ENCODE measurements at places on chromosomes 7 and 10.

DNA sequence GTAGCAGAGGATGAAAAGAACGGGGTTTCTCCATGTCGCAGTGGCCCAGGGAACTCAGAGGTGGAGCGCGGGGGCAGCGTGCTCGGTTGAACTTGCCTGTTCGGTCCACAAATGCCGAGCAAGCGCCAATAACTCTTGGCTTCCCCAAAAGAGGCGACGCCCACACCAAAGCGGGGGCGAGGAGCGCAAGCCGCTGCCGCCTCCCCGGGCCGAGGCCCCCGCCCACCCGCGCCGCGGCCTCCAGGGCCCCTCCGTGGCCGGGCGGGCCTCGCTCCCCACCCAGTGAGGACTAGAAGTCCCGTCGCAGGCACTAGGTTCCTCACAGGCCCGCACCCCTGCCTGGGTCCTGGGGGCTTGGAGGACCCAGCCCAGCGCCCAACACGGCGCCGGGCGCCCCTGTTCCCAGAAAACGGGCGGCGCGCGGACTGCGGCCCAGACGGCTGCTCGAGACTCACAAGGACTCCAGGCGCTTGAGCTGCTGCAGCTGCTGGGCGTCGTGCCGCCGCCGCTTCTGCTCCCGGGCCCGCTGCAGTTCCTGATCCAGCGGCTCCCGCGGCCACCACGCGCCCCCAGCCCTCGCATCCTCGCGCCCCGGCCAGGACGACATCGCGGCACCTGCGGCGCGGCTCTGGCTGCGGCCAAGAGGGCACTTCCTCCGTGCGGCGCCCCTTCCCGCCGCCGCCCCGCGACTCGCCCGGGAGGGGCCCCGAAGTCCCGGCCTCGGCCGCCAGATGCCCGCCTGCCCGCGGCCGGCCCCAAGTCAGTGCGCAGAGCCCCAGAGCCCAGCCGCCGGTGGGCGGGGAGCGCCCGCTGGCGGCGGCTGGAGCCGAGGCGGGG is 14.6 kb upstream of the FKBP9 start:
- peak; percentile 42 for DNase-seq

DNA sequence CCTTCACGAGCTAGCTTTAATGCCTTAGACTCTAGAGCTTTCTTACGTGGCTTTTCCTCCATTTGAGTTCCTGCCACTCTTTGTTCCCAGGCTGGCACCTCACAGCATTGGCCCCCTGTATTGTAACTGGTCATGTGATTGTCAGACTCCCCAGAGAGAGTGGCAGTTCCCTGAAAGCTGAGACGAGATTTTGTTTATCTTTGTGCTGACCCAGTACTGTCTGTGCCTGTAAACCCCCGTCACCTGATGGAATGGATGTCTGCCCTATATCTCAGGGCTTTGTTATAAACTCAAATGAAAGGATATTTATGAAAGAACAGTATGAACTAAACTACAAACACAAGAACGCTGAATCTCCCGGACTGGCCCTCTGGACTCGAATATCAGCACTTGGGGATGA is 13.0 kb downstream of the NOBOX start:
- DNase-seq, result no peak

- DNase-seq, result no peak
These were observed 46.3 kb upstream of the ELMO1 start for GRCh38 chr7:37494926-37495325.

DNA sequence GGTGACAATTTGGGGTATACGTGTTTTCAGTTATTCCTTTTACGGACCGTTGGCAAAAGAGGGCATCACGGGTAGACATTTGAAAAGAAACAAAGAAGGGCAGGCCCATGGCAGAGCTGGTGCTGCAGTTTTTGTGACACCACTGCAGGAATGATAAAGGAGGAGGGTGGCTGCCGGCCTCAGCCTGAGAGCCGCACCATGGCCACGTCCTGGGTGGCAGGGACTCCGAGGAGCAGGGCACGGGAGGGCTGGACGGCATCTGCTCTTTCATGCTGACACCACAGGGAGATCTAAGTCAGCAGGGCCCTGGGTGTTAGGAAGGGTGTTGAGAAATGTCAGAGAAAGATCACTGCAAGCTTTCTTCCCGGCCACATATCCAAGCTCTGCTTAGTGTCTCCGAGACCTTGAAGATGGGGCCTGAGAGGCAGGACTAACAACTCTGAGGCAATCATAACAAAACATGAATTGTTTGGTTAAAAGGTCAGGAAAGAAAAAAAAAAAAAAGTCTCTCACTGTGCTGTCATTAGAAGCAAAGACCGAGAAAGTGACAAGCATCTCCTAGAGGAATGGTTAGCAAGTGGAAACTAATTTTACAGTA is 36.6 kb downstream of the INSYN2A start:
- no peak for DNase-seq

- DNase-seq, result no peak
These were observed 496 bp downstream of the ZNF511 start for GRCh38 chr10:133309100-133309719.

- DNase-seq, result no peak
These were observed 141.5 kb upstream of the NPVF start for GRCh38 chr7:25369786-25370185.

DNA sequence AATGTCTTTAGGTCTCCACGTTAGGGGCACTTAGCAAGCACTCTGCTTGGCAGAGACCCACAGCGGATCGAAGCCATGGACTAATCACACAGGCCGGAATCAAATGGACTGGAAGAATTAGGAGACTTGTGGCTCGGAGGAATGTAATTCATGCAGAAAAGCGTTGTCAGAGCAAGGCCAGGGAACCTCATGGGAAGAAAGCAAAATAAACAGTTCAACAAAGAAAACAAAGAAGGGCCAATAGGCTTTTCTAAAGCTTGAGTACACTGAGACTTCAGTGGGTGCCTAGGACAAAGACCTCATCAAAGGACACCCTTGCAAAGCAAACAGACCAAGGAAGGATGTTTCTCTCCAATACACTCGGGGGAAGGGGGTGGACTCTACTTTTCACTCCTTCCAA is 171.1 kb downstream of the GLI3 start:
- no peak for DNase-seq

- DNase-seq, result no peak
These were observed 13.2 kb downstream of the ZNF488 start for GRCh38 chr10:47370878-47371277.

- DNase-seq, result no peak
These were observed 345.6 kb downstream of the PARD3 start for GRCh38 chr10:34469446-34469845.

- peak; percentile 1 for DNase-seq
These were observed 393.5 kb downstream of the GFRA1 start for GRCh38 chr10:115879372-115880089.

DNA sequence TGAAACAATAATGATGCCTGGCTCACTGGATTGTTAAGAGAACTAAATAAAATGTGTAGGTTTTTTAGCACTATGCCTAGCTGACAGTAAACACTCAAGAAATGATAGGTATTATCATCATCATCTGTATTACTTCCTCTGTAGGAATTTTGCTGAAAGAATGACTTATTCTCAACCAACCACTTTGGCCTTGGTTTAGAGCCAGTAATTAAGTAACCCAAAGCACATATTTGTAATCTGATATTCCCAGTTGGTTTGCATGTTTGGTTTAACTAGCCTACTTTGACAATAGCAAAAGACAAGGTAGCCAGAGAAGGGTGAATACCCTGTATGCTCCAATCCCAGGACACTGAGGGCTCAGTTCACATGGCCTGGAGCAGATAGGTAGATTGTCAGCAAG is 34.4 kb downstream of the BCAP29 start:
- DNase-seq, result no peak

DNA sequence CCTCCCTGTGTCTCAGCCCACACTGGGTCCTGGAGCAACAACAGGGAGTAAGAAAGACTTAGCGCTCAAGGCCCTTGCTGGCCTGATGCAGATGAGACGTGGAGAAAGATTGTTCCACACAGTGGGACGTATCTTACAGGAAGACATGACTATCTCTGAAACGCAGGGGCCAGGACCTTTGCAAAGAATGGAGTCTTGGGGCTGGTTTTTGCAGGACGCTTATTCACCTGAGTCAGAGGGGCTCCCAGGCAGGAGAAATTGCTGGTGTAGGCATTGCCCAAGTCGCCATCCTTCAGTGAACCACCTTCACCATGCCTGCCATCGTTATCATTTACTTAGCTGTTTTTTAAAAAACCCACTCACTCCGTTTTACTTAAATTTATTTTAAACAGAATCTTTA is 11.8 kb upstream of the GDF10 start:
- no peak for DNase-seq

- no peak for DNase-seq
These were observed 295.3 kb upstream of the COBL start for GRCh38 chr7:51611937-51612336.

GRCh38 chr10:47248386-47249090 is 51.5 kb upstream of the GDF10 start:
- DNase-seq, result no peak

DNA sequence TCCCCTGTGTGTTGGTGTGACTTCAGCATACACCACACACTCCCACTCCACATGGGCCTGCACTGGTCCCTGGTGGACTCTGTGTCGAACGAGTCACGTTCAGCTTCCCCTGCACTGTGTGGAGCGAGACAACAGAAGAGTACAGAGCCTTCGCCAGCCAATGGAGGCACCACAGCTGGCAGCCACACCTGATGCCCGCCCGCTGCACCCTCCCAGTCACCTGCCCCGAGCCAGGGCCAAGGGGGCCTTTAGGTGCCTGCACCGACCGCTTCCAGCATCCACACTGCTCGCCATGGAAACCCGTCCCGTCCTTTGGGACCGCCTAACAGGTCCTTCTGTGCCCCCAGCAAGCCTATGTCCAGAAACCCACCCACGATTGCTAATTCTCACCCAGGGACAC is 9.2 kb downstream of the FOXL3 start:
- DNase-seq, result no peak

DNA sequence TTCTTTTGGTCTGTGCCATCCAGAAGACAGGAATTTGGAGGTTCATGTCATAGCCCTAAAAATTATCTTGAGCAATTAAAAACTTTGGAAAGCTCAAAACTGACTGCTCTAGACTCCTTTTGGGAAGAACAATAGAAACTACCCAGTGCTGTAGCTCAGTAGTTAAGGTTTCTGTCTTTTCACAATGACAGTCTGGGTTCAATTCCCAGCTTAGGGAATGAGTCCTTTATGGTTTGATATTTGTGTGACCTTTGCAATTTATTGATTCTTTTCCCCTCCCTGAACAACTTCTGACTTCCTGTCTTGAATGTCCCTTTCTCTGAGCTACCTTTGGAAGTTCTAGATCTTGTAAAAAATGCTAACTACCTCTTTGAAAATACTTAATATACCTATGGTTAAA is 603.3 kb upstream of the IGFBP3 start:
- DNase-seq, result no peak

DNA sequence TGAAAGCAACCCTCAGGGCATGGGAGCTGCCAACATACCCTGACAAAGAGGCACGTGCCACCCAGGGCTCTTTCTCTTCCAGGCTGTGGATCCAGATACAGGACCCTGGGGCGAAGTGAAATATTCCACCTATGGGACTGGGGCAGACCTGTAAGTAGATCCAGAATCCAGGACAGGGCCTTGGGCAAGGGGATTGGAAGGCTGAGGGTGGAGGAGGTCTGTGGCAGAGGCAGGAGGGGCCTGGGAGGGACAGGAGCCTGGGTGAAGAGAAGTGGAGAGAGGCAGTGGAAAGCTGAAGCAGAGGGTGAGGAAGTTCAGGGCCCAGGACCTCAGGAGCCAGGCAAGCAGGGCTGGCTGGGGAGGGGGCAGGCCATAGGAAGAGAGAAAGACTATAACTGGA is 13.8 kb downstream of the LRIT2 start:
- no peak for DNase-seq

DNA sequence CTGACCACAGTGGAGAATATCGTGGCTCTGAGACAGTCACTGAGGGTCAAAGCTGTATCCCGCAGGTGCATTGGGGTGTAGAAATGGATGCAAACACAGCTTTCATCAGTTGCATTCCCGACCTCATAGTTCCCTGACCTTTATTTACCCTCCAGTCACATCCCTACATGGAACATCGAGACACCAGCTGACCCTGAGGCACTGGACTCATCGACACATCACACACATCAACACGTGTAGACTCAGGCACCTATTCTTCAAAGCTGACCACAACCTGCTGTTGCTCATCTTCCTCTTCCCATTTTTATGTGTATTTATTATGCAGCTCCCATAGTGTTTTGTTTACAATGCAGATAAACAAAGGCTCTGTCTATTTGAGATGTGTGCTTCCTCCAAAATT is 396.9 kb upstream of the NRP1 start:
- no peak for DNase-seq

GRCh38 chr7:45626441-45627430 is 52.6 kb downstream of the ADCY1 start:
- no peak for DNase-seq

- DNase-seq, result no peak
These were observed 137.0 kb upstream of the RET start for GRCh38 chr10:42939685-42940366.

DNA sequence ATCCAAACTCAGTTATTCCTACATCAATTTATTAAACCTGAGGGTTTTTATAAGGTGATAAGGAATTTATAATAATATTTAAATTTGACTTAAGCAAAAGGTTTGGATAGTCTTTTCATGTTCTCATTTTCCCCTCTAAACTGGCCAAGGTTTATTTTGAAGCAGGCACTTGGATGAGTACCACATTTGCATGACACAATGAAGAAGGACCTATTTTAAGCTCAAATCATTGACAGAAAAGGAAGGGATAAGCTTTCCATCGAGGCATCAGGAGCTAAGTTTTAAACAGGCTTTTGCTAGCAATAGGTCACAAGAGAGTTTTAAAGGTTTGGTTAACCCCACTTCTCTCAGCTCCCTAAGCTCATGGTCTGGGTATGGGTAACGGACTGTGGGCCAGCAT is 28.7 kb upstream of the FAM13C start:
- no peak for DNase-seq

Data from NCI-H1694 treated with DMSO at 0.1 percent for 48 hours (cell line).